ENCODE measurements at places on chromosomes 16 and 17. TPM values are rescaled to one million over a fixed set of nuclear protein-coding genes. Genes with fewer than 3 reads are reported as not detected.
A peak's percentile ranks its signal among the peaks of the same experiment; 100 is the strongest.

DNA sequence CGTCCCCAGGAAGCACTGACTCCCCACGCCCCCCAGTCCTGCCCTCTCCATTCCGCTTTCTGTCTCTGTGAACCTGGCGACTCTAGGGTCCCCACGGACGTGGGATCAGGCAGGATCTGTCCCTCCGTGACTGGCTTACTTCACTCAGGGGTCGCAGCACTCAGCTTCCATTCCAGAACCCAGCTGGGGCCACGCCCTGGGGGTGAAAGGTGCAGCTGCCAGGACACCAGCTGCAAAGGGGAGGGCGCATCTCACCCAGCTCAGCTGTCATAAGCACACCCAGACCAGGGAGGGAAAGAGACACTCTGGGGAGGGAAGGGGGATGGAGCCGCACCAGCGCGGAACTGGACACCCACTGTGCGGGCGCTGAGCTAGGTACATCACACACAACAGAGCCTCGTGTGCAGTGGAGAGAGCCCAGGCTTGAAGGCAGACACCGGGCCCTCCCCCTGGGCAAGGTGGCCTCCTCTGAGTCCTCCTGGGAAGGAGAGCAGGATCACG, 18.5 kb upstream of the HEXD start:
- DNase-seq, result no peak

GRCh38 chr17:44872131-44872768, 24.6 kb downstream of the HIGD1B start:
- DNase-seq, result no peak

GRCh38 chr17:81510785-81511553, 1.6 kb downstream of the ACTG1 start:
- peak; percentile 61 for DNase-seq

Gene DERL2
- total RNA-seq, result 63.8 TPM

Gene GJD3
- total RNA-seq, result not detected

Gene NOD2
- 0.59 TPM for total RNA-seq
